ENCODE measurements at places on chromosomes 16 and 17. TPM values are rescaled to one million over a fixed set of nuclear protein-coding genes. Genes with fewer than 3 reads are reported as not detected.

- H3K27ac ChIP-seq = peak overlapping the region; percentile 59
- H3K4me1 ChIP-seq = no peaks in the 10 kb centered on the region
- no peaks in the 10 kb centered on the region for H3K36me3 ChIP-seq
- H3K27me3 ChIP-seq = no peaks in the 10 kb centered on the region
- H3K4me3 ChIP-seq = no peak overlapping the region
These were observed 33.6 kb upstream of the CCR7 start for GRCh38 chr17:40598619-40599467.

DNA sequence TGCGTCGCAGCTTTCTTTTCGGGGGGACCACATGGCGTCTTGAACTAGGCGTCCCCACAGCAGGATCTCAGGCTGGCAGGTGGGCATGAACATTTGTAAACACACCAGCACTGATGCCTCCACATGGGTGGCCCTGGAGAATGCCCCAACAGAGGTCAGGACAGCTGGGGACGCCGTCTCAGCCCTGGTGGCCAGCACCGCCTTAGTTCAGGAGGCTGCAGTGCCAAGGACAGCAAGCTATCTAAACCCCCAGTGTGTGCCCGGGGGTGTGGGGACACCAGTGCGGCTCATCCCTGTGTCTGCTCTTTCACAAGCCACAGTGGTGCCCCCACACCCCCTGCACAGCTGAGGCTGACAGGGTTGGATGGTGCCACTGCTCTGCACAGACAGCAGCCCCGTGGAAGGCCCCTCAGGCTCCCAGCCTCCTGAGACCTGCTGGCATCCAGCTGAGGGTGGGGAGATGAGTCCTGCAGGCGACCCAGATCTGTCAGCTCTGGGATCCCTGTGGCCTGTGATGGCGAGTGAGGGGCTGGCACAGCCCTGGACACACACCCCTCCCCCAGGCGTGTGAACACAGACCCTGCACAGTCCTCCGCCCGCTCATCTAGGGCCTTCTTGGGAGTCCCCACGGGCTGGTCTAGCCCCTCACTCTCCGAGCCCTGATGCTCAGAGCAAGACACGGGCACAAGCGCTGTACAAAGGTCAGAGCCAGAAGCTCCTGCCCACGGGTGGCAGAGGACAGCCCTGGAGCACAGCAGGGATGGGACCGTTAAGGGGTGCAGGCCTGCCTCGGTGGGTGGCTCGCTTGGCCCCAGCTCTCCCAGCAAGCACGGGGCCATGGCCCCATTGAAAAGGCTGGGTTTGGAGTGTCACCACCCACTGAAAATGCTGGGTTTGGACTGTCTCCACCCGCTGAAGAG, 10.7 kb downstream of the FSCN2 start:
- H3K36me3 ChIP-seq = peaks cover 2% of the 10 kb centered on the region
- H3K27ac ChIP-seq = no peak overlapping the region
- peaks cover 42% of the 10 kb centered on the region for H3K27me3 ChIP-seq
- DNase-seq = no peak

GRCh38 chr17:20284022-20284421, 183.3 kb downstream of the LGALS9B start:
- no peaks in the 10 kb centered on the region for H3K4me1 ChIP-seq
- no peak for DNase-seq
- no peak overlapping the region for H3K4me3 ChIP-seq
- no peaks in the 10 kb centered on the region for H3K27me3 ChIP-seq
- no peak overlapping the region for H3K27ac ChIP-seq
- H3K36me3 ChIP-seq = no peaks in the 10 kb centered on the region

DNA sequence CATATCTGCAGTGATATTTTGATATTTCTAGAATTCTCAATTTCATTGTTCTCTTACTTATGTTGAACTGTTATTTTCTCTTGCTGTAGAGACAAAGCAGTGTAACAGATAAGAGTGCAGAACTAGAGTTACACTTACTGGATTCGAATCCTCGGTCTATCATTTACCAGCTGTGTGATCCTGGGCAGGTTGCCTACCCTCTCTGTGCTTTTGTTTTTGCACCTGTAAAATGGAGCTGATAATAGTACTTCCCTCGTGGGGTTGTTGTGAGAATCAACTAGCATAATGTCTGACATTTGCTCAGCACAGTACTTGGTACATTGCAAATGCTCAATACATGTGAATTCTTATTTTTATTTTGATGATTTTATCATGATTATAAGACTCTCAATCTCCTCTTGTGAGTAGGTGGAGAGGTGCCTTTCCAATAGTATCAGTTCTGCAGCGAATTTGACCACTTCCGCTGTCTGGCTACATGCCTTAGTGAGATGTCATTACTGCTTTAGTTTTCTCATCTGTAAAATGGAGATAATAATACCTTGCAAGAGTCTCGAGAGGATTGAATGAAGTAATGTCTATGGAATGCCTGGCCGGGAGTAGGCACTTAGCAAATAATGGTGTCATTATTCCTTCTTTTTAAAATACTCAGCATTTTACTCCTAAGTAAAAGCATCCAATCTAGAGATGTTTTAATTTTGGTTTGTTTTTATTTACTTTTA, 312.2 kb upstream of the MAF start:
- H3K27ac ChIP-seq = no peak overlapping the region
- H3K4me3 ChIP-seq = no peak overlapping the region
- H3K27me3 ChIP-seq = no peaks in the 10 kb centered on the region
- no peaks in the 10 kb centered on the region for H3K4me1 ChIP-seq
- no peak for DNase-seq

- peak within 1 kb of the TSS; percentile 68 for H3K4me3 ChIP-seq
- no peaks in the 10 kb centered on the region for H3K4me1 ChIP-seq
- peak; percentile 87 for DNase-seq
- H3K27me3 ChIP-seq = no peaks in the 10 kb centered on the region
These were observed at the start of gene ALG1 for GRCh38 chr16:5071681-5072333. ALG1 (plus strand) TSS chr16:5071843; CDS start chr16:5071850, 7 bp downstream.

- H3K27me3 ChIP-seq = no peaks in the 10 kb centered on the region
- no peak overlapping the region for H3K4me3 ChIP-seq
- H3K36me3 ChIP-seq = peaks cover 21% of the 10 kb centered on the region
- H3K4me1 ChIP-seq = no peaks in the 10 kb centered on the region
- no peak overlapping the region for H3K27ac ChIP-seq
These were observed 1.8 kb downstream of the COG1 start for GRCh38 chr17:73194514-73195222.

GRCh38 chr16:70399381-70399780, 39.5 kb downstream of the ST3GAL2 start:
- H3K4me1 ChIP-seq = peaks cover 1% of the 10 kb centered on the region
- H3K27ac ChIP-seq = no peak overlapping the region

DNA sequence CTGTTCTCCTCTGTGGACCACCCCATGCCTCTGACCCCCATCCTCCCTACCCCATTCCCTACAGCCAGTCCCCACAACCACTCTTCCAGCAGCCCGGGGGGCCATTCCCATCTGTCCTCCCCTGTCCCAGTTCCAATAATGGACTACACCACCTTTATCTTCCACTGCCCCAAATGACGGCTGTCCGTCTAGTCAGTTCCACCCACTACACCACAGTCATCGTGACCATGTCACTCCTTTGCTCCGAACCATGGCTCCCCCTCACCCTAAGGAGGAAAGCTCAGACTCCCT, 15.3 kb downstream of the PDP2 start:
- no peaks in the 10 kb centered on the region for H3K27me3 ChIP-seq
- no peak overlapping the region for H3K4me3 ChIP-seq
- H3K27ac ChIP-seq = peak overlapping the region; percentile 57

The PLCD3 gene
- total RNA-seq = 45.7 TPM

DNA sequence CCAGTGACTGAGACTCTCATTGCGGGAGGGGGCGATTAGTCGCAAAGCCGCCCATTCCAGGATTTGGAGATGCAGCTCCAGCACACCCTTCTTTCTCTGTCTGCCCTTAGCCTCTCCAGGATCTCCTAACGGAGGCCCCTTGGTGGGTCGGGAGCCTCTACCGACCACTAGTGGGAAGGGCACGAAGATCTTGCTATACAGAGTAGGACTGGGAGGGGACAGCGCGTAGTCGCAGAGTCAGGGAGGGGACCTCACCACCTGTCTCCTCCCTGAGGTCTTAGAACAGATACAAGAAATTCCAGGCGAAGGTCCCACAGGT, 588 bp upstream of the SMTNL2 start:
- no peak overlapping the region for H3K4me3 ChIP-seq
- H3K4me1 ChIP-seq = peaks cover 12% of the 10 kb centered on the region
- no peaks in the 10 kb centered on the region for H3K36me3 ChIP-seq

DNA sequence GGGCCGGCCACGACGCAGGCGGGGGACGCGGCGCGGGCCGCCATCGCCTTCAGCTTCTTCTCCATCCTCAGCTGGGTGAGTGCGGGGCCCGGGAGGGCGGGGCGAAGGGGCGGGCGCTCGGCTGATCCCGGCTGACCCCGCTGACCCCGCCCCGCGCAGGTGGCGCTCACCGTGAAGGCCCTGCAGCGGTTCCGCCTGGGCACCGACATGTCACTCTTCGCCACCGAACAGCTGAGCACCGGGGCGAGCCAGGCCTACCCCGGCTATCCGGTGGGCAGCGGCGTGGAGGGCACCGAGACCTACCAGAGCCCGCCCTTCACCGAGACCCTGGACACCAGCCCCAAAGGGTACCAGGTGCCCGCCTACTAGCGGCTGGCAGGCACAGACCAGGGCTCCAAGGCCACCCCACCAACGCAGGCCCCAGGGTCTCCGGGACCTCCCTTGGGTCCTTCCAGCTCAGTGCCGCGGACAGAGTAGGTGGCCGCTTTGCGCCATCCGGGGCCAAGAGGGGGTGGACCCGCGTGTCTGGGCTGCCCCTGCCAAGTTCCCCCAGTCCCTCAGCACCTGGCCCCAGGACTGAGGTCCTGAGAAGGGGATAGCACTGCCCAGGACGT, 3.0 kb downstream of the SYNGR3 start:
- H3K36me3 ChIP-seq = peaks cover 20% of the 10 kb centered on the region
- no peak overlapping the region for H3K27ac ChIP-seq
- peaks cover 36% of the 10 kb centered on the region for H3K4me1 ChIP-seq
- peak overlapping the region; percentile 44 for H3K4me3 ChIP-seq

DNA sequence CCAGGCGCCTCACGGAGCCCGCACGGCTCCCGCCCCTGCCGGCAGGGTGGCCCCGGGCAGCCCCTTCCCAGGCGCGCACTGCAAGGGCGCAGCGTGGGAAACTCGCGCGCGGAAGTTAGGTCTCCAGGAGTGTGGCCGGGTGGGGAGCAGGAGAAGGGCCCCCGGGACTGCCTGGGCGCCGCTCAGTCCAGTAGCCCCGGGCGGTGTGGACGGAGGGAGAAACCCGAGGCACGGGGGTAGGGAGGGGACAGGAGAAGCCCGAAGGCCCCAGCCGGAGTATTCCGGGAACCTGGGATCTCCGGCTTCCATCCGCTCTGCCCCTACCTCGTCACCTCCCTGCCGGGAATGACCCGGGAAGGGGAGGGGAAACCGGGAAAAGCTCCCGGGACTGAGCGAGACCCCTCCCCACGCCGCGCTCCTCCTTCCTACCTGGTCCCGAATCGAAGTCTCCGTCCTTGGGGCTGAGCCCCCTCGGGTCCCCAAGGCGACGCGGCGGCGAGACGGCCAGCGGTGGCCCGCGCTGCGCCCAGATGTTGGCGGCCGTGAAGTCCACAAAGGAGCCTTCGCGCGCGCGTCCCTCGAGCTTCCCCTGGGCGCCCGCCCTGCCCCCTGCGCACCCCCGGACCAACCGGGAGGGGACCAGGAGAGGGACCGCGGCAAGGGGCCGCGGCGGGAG, 418 bp downstream of the SOCS3 start:
- peaks cover 60% of the 10 kb centered on the region for H3K4me1 ChIP-seq
- peaks cover 36% of the 10 kb centered on the region for H3K36me3 ChIP-seq
- peak overlapping the region; percentile 99 for H3K4me3 ChIP-seq

The SUMO2 gene
- total RNA-seq = 56.9 TPM

DNA sequence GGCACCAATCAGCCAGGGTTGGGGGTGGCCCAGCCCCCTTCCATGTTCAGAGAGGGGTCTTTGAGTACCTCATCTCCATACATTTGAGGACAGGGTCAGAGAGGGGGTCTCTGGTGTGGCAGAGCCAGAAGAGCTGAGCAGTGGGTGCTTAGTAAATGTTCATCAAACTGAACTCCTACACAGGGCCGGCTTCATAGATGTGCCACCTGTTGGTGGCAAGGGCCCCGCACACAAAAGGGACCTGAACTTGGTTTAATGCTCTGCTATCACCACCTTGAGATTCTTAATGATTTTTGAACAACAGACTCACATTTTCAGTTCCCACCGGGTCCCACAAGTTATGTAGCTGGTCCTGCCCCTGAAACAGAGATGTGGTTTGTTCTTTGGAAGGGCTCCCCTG, 9.0 kb upstream of the C1QL1 start:
- no peak overlapping the region for H3K4me3 ChIP-seq
- H3K4me1 ChIP-seq = no peaks in the 10 kb centered on the region
- no peak for DNase-seq
- H3K36me3 ChIP-seq = no peaks in the 10 kb centered on the region
- H3K27me3 ChIP-seq = peaks cover 29% of the 10 kb centered on the region

The KCNJ18 gene
- not detected for total RNA-seq

- no peak overlapping the region for H3K27ac ChIP-seq
- H3K27me3 ChIP-seq = no peaks in the 10 kb centered on the region
- no peak for DNase-seq
- no peaks in the 10 kb centered on the region for H3K36me3 ChIP-seq
- no peaks in the 10 kb centered on the region for H3K4me1 ChIP-seq
These were observed 25.5 kb downstream of the MYOCD start for GRCh38 chr17:12691173-12691572.

GRCh38 chr16:49544828-49545227, 171.2 kb downstream of the C16orf78 start:
- H3K4me1 ChIP-seq = peaks cover 27% of the 10 kb centered on the region
- H3K4me3 ChIP-seq = no peak overlapping the region
- no peaks in the 10 kb centered on the region for H3K36me3 ChIP-seq
- DNase-seq = no peak

The ABCC11 gene
- total RNA-seq = not detected

DNA sequence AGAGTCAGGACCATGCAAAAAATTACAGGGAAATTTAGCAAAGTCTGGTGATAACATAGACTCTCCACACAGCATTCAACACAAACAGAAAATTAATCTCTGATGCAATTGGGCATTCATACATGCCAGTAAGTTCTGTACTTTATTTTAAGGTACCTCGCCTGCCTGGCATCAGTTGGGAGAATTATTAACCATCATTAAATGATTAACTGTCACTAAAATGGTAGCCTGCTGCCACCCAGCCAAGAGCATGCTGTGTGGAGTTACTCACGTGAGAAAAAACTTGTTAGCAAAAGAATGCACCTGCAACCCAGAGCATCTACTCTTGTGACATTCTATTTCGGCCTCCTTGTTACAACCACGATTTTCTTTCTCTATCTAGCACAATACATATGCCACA, 117.2 kb downstream of the GRIN2A start:
- no peaks in the 10 kb centered on the region for H3K27me3 ChIP-seq
- no peak overlapping the region for H3K4me3 ChIP-seq
- no peaks in the 10 kb centered on the region for H3K4me1 ChIP-seq
- no peaks in the 10 kb centered on the region for H3K36me3 ChIP-seq

- no peak overlapping the region for H3K27ac ChIP-seq
- peaks cover 2% of the 10 kb centered on the region for H3K36me3 ChIP-seq
- H3K4me1 ChIP-seq = no peaks in the 10 kb centered on the region
- H3K27me3 ChIP-seq = no peaks in the 10 kb centered on the region
These were observed 111.5 kb upstream of the TOB1 start for GRCh38 chr17:50977487-50978159.

All from tibial nerve (tissue), 4 donors.